ENCODE measurements at places on chromosomes 1 and 21.

GRCh38 chr1:205346956-205347574 lies 9.7 kb downstream of the KLHDC8A start:
- no peak for DNase-seq

DNA sequence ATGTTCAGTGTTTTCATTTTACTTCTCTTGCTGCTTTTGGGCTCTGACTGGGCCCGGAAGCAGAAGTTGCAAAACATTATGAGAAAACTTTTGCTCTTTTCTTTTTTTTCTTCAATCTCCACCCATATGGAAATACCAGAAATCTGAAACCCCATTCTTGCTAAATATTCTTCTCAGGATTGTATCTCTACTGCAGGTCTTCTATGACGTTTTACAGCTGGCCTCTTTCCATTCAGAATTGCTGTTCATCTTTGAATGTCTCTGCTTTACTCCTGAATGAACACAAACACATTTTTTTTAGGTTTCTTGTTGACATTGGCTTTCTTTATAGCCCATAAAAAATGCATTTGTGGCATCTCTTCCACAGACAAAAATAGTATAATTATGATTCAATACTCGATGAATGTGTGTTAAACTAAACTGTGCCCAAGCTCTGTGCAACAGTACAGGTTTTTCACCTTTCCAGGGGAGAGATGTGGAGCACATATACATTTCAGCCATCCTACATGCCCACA lies 18.8 kb downstream of the PTPRC start:
- DNase-seq, result no peak

DNA sequence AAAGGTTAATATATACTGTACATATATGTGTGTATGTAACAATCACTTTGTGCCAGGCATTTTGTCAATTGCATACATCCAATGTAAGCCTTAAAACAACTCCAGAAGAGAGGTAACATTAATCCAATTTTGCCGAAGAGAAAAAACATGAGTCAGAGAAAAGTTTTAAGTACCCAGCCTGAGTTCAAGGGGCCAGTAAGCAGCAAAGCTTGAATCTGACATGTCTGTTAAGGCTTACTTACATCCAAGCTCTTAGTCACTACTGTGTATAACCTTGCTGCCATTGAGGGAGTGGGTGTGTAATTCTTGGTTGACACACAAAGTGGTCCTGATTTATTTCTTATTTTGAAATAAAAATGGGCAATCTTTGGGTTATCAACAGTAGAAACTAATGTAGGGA lies 360.4 kb upstream of the LYPLAL1 start:
- no peak for DNase-seq

DNA sequence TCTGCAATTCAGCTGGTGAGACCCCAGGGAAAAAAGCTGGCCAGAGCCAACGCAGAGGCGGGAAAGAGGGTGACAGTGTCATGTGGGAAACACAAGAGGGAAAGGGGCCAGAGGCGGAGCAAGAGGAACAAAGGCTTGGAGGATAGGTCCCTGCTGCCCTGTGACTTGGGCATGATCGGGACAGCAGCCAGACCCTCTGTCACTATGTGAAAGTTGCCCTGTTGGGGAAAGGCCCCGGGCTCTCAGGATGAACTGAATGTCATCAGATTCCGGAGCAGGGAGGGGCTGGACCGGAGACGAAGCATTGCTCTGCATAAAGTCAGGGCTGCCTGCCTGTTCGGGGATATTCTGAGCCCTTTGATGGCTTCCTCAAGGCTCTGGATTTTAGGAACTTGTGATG lies 5.7 kb upstream of the ELF3 start:
- DNase-seq, result no peak

- no peak for DNase-seq
Measured at GRCh38 chr1:160638540-160638857, 8.3 kb downstream of the SLAMF1 start.
